Sigmoid colon (tissue), 7 donors: ENCODE measurements at places on chromosomes 5 and 9. TPM values are rescaled to one million over a fixed set of nuclear protein-coding genes. Genes with fewer than 3 reads are reported as not detected.

DNA sequence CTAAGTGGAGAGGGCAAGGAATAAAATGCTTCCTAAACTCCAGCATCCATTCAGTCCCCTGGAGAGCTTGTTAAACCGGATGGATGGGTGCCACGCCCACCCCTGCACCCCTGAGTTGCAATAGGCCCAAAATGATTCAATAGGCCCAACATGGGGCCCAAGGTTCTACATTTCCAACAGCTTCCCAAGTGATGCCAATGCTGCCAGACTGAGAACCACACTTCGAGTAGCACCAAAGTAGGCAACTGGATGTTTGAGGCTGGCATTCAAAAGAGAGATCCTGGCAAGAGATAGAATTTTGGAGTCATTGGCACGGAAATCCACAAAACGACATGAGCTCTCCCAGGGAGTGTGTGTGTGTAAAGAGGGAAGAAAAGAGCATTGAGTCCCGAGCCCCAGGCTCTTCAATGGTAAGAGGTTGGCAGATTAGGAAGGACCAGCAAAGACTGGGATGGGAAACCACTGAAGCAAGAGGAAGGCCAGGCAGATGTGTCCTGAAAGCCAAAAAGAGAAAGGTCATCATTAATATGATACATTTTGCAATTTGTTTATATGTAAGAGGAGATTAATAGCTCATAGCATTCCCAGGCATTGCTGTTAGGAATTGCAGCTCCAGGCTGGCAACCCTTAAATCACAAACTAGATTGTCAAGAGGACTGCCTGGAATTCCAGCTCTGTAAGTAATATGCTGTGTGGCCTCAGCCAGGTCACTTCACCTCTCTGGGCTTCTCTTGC, 130.6 kb downstream of the KCNIP1 start:
- peak; percentile 61 for DNase-seq

GRCh38 chr5:146645342-146645741, 129.4 kb upstream of the GPR151 start:
- no peak for DNase-seq

The DDX4 gene
- total RNA-seq = not detected

The SPINK13 gene
- total RNA-seq = 0.33 TPM

- DNase-seq = no peak
Observed at GRCh38 chr9:89122949-89123348, 55.7 kb downstream of the SHC3 start.

The SPINK7 gene
- total RNA-seq = not detected

DNA sequence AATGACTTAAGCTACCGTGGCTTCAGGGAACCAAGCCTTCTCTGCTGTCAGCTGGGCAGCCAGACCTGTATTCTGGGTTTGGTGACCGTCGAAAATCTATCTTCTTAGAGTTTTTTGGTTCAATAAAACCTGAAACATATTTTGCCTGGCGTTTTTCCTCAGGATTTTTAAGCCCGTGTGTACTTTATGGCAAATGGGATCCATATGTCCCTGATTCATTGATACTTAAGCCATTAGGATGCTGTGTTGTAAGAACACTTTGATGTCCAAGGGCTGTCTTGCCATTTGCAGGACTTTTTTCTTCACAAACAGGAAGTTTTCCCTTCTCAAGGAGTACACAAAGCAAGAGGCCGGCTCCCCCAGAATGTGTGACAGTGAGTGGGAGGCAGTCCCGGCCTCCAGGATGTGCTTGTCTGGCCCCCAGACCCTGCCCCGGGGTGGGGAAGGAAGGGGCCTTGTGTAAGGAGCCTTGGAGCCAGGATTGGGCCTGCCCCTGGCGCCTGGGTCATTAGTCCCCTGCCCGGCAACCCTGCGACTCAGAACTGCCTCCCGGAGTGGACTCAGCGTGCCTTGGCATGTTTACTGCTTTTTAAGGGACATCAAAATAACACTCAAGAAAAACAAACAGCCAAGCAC, 83.4 kb upstream of the SMIM23 start:
- DNase-seq = no peak

The GAS1 gene
- total RNA-seq = 136 TPM

DNA sequence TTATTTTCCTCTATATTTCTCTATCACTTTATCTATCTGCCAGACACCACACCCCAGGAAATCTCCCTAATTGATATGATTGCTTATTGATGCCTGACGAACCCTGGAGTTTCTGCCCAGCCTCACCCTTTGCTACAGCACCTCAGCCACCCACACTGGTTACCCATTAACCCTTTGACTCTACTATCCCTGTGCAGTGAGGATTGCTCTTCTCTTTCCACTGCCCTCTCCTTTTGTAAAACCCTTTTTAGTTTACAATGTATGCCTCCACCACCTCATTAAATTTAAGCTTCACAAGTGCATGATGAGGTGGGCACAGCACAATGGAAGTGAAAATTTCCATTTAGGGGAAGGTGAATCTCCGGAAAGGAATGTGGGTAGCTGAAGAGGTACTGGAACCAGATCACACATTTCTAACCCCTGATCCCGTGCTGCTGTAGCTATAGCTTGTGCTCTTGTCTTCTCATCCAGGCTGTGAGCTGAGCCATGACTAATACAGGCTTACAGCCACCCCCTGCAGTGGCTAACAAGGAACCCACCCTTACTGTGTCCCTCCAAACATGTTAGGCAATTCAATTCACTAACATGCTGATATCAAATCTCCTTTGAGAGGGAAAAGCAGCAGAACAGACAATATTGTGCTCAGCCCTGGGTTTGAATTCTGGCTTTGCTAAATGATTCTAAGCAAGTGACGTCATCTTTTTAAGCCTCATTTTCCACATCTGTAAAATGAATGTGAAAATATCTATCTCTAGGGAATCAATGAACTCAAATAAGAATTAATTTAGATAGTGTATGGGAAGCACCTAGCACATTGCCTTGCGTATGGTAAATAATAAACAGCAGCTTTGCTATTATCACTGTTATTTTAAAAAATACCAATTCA, 186.9 kb upstream of the TRIM32 start:
- no peak for DNase-seq

DNA sequence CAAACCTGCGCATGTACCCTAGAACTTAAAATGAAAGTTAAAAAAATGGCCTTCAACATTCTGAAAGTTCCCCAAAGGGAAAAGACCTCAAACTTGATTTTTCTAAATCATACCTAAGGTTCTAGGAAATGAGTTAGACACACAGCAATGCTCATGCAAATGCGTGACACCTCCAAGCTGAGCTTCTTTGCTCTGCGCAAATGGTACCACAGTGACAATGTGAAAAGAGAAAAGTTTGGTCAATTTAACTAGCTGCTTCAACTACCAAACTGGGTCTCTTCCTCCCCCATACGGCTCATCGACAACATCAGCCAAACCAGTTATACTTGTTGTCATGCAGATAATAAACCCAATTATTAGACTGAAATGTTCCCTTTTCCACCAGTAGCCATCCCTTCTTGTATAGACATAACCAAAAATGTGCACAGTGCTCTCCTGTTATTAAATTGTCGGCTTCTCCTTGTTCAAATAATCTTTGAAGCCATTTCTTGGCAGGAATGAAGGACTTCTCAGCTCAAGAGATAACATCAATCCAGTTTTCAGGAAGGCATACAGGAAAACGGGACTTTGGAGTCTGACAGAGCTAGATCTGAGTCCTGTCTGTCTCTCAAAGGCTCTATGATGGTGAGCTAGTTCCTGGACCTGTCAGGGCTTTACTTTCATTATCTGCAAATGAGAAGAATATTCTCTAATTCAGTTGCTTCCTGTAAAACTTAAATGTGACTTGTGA, 185.6 kb upstream of the NR3C1 start:
- no peak for DNase-seq

The ZNF454 gene
- 6.1 TPM for total RNA-seq

The FGD3 gene
- 4.6 TPM for total RNA-seq
